ENCODE measurements at places on chromosomes 7 and 10. TPM values are rescaled to one million over a fixed set of nuclear protein-coding genes. Genes with fewer than 3 reads are reported as not detected.

- DNase-seq, result no peak
Measured at GRCh38 chr7:30436046-30436445, 42.5 kb downstream of the NOD1 start.

- DNase-seq, result no peak
Measured at GRCh38 chr10:46077731-46078413, 31.8 kb upstream of the MSMB start.

GRCh38 chr10:98664329-98665042, 217.8 kb upstream of the HPS1 start:
- peak; percentile 53 for DNase-seq

Gene LIPM
- total RNA-seq, result not detected

GRCh38 chr10:110392868-110393740, 88.4 kb upstream of the SMNDC1 start:
- DNase-seq, result no peak

Gene OR2A1
- total RNA-seq, result not detected

Gene DKK1
- total RNA-seq, result 0.90 TPM

Gene EPHA1
- not detected for total RNA-seq

- peak; percentile 13 for DNase-seq
Measured at GRCh38 chr7:10315881-10316280, 657.8 kb upstream of the PHF14 start.

DNA sequence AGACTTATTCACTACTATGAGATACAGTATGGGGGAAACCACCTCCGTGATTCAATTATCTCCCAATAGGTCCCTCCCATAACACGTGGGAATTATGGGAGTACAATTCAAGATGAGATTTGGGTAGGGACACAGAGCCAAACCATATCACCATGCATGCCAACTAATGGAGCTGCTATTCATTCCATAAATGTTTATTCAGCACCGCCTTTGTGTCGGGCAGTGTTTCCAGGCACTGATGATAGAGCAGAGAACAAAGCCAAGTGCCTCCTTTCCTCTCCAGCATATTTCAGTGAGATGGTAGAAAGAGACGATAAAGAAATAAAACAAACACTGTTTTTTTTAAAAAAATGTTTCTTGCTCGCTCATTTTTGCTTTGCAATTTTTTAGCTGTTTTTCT, 295.9 kb upstream of the FOXK1 start:
- DNase-seq, result no peak

- DNase-seq, result peak; percentile 31
Measured at GRCh38 chr7:134722786-134723322, 56.6 kb upstream of the CALD1 start.

GRCh38 chr7:79293655-79294142, 159.8 kb downstream of the MAGI2 start:
- DNase-seq, result no peak

DNA sequence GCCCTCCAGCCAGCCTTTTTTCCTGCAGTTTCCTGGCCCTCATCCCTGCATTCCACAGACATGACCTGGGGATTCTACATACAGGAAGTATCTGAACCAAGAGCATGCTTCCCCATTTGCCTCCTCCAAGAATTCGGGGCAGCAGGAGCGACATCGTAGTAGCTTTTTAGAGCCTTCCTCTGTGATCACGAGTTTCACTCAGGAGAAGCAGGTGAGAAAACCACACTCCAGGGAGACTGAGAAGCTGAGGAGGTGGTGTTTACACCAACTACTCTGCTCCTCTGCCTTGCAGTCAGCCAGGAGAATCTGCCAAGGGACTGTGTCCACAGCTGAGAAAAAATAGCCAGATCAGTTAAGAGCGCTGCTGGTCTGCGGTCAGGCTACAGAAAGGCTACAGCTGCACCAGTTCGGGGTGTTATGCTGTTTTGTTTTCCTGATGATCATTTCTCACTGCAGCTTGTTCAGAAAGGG, 54.1 kb downstream of the HSPA12A start:
- no peak for DNase-seq

DNA sequence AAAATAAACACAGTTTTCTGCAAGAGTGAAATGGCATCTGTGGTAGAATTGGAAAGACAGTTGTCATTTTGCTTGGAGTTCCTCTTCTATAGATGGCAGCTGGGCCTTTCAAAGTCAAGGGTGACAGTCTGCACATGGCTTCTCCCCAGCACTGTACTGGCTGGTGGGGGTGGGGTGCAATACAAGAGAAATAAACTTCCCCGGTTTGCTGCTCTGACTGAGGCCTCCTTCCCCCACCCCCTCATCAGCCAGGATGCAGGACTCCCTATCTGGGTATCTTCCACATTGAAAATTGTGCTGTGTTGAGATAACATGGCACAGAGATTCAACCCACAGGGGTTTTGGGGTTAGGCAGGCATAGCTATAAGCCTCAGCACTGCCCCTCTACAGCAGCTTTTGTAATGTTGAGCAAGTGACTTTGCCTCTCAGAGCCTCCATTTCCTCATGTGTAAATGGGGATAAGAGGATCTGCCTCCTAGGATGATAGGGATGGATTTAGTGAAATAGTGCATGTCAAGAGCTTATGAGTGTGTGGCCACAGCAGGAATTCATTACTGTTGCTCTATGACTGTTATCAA, 85.8 kb upstream of the WDR11 start:
- no peak for DNase-seq

DNA sequence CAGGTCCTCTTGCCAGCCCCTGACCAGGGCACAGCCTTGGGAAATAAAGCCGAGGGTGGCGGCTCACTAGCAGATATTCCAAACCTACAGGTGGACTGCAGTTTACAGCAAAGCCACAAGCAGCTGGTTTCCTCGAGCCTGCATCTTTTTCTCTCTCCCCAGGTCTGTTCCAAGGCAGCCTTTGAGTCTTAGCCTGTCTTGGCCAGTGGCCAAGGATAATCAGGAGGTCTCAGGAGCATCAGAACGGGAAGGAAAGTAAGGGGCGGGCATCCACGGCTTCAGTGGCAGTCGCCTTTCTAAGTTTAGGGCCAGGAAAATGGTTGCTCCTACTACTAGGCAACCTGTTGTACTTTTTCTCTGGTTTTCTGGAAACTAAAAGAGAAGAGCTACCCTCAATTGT, 219.7 kb upstream of the ZMIZ1 start:
- DNase-seq, result no peak

DNA sequence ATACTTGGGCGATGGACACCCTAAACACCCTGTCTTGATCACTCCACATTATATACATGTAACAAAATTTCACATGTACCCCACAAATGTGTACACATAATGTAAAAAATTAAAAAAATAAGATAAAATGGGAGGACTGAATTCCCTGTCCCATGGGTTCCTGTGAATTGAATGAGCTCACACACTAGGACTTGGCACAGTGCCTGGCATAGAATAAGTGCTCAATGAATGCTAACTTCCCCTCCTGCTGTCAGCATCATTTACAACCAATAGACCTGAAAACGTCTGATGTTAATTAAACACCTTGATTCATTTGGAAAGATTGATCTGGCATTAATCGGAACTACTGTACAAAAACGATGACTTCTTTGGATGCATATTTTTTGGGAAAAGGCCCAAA, 117.3 kb upstream of the ZNF438 start:
- no peak for DNase-seq

GRCh38 chr7:99083733-99084132, 60.2 kb downstream of the SMURF1 start:
- DNase-seq, result no peak

GRCh38 chr7:108088729-108089128, 41.4 kb downstream of the LAMB4 start:
- DNase-seq, result no peak

Gene CDK1
- total RNA-seq, result 65.6 TPM

DNA sequence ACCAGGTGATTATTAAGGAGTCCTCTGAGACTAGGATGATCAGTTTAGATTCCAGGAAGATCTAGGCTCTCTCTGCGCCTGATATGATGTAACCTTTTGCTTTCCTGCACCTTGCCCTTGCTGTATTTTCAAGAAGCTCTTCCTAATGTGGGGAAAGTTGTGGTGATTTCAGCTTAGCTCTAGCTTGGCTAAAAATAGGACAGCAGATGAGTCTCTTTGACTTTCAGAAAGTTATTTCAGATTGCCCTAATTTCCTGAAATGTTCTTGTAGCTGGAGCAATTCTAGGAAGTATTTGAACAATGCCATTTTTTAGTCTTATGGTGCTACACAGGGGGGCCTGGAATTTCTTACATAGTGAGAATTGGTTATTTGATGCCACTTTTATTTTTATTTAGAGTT, 3.8 kb downstream of the LCOR start:
- no peak for DNase-seq

- peak; percentile 22 for DNase-seq
Measured at GRCh38 chr10:61847640-61848039, 53.9 kb upstream of the ARID5B start.

- DNase-seq, result no peak
Measured at GRCh38 chr7:120052884-120053382, 220.0 kb upstream of the KCND2 start.

DNA sequence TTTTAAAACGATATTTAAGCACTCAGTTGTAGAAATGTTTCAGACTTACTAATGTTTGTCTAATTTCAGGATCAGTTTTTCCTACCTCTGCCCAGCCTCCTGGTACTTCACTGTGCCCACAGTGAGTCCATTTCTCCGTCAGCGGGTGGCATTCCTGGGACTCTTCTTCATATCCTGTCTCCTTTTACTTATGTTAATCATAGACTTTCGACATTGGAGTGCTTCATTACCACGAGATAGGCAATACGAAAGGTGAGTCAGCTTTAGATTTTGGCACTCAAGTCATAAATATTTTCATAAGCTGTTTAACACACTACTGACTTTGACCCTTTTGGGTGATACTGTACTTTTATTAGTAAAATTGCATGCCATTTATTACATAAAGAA, 2.1 kb downstream of the ENTPD7 start:
- DNase-seq, result peak; percentile 60

- no peak for DNase-seq
Measured at GRCh38 chr10:36109399-36110023, 467.4 kb upstream of the FZD8 start.

Gene C10orf120
- total RNA-seq, result not detected

GRCh38 chr7:21345361-21345760, 82.5 kb upstream of the SP4 start:
- no peak for DNase-seq

DNA sequence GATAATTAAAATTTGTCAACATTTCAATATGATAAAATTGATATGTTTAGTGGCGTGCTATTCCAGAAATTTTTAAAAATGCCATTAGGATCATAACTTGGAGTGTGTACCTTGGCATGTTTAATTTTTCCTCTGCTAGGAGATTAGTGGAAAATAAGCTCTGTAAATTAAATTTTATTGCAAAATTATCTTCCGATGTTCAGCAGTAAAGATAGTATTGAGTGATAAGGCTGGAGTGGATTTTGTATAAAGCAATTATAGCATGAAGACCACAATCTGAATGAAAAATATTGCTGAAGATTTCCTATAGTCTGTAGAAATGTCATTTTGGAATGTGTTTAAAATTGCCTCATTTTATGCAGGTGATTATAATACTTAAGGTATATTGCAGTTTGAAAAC, 110.2 kb downstream of the VTI1A start:
- no peak for DNase-seq

GRCh38 chr7:36303202-36304098, 86.2 kb upstream of the ANLN start:
- DNase-seq, result peak; percentile 33

Gene GPR15LG
- total RNA-seq, result not detected

DNA sequence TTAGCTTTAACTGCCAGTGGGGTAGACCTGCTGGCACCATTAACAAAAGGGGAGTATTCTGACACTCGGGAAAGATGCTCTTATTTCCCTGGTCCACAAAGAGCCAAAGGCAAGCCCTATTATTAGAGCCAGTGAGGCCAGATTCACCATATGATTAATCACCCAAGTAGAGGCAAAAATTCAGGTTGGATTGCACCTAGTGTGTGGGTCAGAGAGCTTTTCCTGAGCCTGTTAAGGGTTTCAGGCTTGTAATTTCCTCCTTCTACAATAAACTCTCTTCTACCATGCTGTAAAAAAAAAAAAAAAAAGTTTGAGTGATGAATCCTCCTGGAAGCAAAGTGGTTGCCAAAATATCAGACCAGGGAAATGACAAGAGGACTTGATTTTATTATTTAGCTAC, 163.5 kb downstream of the MBL2 start:
- DNase-seq, result no peak

GRCh38 chr10:110959379-110960332, 40.3 kb downstream of the SHOC2 start:
- no peak for DNase-seq

Gene SHH
- total RNA-seq, result 0.03 TPM

DNA sequence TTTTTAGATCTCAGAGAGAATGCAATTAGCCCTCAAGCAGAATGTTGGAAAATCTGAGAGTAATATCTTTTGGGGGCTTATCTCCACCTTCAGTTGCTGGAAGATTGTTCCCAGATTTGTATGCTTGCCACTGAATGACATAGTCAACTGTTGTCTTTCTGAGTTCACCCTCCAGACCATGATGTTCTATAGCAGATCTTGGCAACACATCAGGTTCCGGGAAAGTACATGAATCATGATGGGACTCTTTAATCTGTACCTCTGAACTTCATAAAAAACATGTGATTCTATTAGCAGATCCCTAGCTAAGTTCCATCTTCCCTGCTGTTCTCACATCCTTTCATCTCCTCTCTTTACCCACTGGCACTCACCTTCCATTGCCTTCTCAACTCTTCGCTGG, 68.9 kb downstream of the PLCE1 start:
- DNase-seq, result no peak

GRCh38 chr10:89494575-89494974, 40.8 kb downstream of the SLC16A12 start:
- DNase-seq, result no peak

DNA sequence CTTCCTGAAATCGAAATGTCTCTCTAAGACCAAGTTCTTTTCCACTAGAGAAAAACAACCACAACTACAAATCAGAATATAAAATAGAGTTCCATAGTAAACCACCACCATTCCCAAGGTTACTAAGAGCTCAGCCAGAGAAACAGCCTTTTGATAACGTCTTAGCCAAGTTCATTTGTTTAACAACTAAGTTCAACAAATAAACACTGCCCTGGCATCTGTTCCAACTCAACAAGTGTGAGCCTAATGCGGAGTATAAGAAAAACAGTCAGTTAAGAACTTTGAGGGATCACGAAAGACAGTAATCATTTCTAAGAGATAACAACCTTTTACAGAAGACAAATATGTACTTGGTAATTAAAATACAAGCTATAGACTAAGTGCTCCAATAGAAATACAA, 77.3 kb downstream of the CALD1 start:
- DNase-seq, result no peak

DNA sequence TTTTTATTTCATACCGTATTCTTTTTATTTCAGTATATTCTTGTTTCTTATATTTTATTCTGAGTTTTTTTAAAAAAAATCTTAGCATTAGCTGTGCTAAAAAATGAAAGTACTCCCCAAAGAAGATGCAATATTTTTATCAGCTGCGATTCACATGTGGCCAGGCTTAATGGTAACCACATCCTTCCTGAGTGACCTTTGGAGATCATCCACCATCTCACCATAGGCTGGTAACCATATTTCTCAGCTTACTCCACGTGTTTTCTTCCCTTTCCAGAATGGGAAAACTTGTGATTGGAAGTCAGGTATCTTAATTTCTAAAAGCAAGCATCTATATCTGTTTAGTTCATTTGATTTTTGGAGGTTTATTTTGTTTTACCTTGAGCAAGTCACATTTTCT, 18.8 kb upstream of the LIPM start:
- peak; percentile 2 for DNase-seq
